ENCODE measurements at places on chromosomes 4 and X.

DNA sequence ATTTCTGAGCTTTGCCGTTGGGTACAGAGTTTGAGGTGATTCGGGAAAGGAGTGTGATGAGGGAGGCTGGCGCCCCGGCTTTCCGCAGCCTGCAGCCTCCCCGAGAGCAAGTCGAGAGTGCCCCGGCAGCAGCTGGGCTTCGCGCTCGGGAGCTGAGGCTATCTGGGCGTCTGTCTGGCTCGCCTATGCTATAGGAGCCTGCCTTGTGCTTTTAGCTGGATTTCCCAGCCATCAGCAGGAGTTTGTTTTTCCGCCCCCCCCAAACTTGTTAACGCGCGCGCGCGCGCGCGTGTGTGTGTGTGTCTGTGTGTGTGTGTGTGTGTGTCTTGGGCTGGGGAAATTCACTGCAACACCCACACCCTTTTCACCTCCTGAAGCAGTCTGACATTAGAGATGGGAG lies 765 bp upstream of the DGKK start:
- no peak for DNase-seq

DNA sequence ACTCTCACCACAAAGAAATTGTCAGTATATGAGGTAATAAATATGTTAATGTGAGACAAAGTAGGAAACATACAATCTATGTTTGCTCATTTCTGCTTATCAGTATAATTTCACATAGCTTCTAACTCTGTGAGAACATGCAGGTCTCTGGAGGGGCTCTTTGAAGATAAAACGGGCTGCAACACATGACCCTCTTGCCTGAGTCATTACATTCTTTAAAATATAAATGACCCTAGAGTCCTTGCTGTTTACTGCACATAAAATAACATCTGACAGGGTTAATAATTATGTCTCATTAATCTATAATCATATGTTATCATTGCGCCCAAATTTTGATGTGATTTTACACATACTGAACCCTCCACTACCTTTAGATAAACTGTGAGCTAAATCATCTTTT lies 681.5 kb downstream of the ARAP2 start:
- DNase-seq, result no peak

- no peak for DNase-seq
Measured at GRCh38 chr4:26356081-26356501, 35.3 kb downstream of the RBPJ start.

DNA sequence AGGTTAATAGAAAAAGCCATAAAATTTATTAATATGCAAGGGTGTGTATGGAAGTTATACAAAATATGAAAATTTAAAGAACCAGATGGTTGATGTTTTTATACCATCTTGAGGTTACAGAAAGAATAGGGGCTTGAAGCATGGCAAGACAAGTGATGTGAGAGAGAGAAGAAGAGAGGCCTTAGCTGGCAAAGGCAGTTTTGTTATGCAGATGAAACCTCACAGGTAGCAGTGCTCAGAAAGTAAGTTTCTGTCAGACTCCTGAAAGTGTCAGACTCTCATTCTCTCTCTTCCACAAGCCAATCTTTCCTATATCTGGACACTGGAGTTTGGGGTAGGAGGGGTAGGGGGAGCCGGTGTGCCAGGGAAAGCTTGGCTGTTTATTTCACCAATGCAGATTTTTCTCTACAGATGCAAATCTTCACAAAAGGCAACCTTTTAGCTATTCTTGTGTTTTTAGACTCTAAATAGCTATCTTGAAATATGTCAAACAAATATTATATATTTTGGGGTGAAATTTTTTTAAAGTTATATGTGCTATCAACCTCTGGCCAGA lies 124.5 kb downstream of the CFAP299 start:
- no peak for DNase-seq

DNA sequence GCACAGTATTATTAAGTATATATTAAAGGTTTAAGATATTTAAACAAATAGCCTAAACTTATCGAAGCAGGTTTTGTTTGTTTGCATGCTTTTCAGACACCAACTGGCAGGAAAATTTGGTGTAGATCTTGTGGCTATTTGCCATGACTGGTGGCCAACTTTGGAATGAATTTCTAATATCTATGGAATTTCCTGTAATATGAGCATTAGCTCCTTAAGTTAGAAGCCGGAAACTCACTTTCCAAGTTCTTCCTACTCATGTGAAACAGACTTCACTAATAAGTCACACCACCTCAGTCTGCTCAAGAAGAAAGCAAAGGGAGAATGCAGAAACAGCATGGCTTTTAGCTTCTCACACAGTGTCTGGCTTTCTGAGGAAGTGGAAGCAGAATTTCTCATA lies 563.9 kb downstream of the GRXCR1 start:
- no peak for DNase-seq

Data from NCI-H345 (cell line).